Omental fat pad (tissue), 4 donors: ENCODE measurements at places on chromosomes 7 and 10.

- no peak for DNase-seq
Measured at GRCh38 chr7:113289140-113289740, 170.9 kb upstream of the SMIM30 start.

GRCh38 chr10:50807851-50808776 lies 68.4 kb downstream of the ASAH2B start:
- no peak for DNase-seq

- no peak for DNase-seq
Measured at GRCh38 chr10:93369588-93370164, 112.5 kb downstream of the MYOF start.

DNA sequence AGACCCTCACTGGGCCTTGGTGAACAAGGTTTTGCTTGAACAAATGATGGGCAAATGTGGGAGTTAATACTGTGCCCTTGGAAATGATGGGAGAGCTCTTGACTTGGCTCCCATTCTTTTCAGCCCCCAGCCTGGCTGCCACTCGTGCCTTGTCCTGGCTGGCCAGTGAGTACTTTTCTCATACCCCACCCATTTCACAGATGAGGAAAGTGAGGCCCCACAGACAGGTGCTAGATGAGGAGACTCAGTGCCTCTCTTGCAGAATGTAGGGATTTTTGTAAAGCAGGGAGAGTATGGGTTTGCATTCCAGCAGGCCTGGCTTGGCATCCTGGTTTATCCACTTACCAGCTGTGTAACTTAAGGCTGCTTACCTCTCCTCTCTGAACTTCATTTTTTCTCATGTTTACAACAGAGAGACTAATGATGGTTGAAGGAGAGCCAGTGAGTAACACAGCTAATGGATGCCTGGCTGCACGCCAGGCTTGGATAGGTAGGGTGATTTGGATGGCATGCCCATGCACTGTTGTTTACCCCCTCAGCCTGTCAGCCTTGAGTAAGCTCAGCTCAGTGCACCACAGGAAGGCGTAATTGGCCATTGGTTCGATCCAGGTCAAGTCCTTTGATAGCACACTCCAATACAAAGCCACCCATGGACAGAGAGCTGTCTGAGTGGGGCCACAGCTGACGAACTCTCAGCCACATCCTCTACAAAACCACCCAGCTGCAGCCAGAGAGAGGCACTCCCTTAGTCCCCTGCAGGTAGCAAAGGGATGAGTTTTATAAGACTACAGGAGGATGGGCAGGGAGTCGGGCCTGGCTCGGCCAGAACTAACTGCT lies 436.8 kb downstream of the RPS24 start:
- no peak for DNase-seq

DNA sequence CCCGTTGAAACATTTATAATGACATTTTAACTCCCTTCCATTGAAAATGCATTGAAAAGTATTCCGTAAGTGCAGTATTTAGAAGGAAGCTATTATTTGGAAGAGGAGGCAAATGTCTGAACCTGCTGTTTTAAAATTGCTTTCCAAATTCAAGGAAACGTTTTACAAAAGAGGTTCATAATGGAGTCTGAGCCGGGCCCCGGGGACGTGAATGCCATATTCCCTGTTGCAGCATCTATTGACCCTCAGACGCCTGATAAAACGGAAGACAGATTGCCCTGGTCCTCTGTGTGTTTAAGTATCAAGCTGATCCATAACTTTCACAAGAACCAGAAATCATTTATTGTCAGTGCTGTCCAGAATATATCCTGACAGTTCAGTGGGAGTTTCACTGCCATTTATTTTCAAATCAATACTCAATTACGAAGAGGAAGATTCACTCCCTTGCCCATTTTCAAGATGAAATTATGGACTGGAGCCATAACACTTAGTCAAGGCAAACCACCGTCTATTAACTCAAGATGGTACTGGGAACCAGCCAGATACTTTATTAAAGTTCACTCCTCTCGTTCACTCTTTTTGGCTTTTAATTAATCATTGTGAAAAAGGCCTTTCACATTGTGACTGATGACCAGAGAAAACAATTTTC lies 435.7 kb upstream of the PFKP start:
- DNase-seq: no peak

DNA sequence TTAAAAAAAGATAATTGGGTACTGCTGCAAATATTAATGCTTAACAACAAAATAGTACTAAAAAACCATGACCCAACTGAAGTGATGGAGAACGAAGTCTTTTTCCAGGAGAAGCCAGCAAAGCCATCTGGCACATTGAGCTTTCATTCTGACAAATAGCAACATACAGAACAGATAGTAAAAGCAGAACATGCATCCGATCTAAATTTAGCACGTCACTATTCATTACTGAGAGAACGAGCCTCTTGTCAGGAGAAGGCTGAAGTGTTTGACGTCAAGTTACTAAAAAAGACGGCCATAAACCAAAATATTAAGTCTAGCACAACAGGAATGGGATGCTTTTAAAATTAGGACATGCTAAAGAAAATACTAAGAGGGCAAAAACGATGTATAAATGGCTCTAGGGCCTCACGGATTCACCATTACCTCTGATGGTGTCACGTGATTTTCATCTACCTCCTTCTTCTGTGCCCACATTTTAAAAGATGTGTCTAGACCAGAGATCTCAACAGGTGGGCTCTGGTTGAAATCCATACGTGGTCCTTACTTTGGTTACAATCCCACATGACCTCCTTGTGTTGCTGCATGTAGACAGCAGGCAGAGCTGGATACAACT lies 52.3 kb downstream of the CTBP2 start:
- no peak for DNase-seq

GRCh38 chr7:152485826-152486225 lies 50.0 kb upstream of the KMT2C start:
- no peak for DNase-seq
